ENCODE measurements at places on chromosomes 7 and 10.

- DNase-seq: no peak
Observed at GRCh38 chr7:81811956-81812865, 42.4 kb upstream of the HGF start.

DNA sequence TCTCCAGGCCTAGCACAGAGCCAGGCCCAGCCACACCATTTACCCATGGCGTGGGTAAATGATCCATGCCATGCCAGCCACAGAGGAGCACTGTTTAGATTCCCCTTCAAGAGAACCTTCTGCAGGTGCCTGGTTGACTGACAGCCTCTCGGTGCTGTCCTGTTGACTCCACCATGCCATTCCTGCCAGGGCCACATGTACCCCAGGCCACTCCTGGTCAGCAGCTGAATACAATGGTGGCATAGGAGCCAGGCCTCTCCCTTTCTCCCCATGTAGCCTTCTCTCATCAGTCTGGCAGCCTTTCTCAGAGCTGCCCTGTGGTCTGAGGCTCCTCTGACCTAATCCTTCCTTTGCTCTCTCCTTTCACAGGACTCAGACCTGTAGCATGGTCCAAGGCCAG is 39.2 kb upstream of the GPAM start:
- DNase-seq: no peak

DNA sequence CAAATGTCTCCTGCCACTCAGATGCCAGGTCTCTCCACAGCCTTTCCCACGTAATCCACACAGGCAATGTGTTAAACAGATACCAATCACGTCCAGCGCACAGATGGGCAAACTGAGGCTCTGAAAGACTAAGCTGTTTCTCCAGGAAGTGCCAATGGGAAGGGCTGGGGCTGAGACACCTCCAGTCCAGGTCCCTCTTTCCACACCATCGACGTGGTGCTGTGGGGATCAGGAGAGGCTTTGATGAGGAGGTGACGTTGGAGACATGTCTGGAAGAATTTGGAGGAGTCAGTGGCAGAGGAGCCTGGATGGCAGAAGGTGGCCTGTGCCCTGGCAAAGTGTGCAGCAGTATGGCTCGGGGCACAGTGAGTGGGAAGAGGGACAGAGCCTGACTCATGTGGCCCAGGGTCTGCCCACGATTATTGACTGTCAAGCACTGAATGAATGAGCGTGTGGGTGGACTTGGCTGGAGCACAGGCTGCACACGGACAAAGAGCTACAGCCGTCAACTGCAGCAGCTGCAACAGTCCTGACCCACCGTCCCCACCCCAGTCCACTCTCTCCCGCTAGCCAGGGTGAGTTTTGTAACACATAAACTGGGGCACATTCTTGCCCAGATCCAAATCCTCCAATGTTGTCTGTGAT is 40.8 kb upstream of the HSPA12A start:
- DNase-seq: no peak

DNA sequence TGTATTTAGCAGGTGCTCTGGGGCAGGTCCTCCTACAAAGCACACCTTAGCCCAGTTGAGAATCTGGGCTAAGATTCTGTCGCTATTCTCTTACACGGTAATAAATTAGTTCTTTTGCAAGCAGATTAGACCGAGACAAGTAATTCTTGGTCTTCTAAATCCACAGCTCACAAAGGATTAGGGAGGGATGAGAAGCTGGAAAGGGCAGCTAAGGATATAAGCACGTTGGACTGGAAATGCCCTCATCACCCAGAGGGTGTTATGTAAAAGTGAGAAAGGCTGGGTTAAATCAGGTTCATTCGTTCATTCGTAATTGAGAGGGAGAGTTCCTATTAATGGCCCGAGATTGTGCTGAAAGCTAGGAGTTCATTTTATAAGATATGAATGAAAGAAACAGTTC is 41.8 kb downstream of the PFKFB3 start:
- no peak for DNase-seq

GRCh38 chr10:93947055-93947454 is 46.7 kb upstream of the PLCE1 start:
- no peak for DNase-seq

DNA sequence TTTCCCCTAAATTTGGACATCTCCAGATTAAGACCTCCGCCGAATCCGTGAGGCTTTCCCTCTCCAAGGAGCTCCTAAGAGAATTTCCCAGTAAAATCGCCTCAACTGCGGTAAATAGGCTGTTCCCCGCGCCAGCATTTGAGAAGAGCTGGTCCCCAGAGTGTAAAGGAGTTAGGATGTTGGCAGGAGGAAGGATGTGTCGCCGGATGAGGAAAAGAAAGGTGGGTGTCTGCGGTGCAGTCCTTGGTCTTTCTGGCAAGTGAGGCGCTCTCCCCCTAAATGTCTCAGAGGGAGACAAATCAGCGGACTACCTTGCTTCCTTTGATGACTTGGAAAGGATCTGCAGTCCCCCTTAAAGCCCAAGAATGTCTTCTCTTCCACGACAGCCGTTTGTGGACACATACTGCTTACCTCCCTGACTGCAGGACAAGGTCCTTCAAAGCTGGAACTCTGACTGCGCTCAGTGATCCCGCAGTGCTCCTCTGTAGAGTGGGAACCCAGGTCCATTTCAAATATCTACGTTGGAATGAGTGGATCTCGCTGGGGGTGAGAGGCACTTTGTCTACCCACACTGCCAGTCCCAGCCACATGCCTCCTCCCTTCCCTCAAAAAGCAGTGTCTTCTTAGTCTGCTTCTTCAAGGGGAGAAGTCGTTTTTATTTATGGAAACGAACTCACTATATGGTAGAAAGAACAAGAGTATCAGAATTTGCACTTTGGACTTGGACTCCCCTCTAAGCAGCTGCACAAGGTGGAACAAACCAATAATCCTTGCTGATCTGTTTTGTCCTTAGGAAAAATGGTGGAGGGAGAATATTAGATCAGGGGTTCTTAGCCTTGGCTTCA is 1.1 kb upstream of the DLG5 start:
- no peak for DNase-seq

DNA sequence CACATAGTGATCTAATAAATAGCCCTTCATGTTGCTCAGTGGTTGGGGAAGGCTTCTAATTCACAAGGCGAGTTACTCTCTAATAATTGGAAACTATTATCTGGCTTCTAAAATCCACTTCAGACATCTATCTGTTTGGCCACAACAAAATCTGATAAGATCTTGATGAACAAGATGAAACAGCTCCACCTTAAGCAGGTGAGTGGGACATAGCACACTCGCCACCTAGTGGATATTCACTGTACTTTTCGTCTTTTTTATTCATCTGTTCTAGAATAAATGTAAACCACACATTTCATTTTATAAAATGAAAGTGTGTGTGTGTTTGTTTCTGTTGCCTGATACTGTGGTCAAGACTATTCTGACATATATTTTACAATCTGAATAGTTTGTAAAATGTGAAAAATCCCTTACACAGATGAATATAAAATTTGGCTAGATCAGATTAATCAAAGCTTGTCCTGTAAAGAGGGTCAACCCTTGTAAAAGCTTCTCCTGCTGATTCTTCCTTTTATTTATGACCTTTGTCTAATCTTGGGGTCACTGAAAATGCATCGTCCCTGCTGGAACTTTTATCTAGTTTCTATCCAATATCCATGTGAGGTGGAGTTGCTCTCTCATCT is 26.5 kb upstream of the CNTNAP2 start:
- DNase-seq: no peak

DNA sequence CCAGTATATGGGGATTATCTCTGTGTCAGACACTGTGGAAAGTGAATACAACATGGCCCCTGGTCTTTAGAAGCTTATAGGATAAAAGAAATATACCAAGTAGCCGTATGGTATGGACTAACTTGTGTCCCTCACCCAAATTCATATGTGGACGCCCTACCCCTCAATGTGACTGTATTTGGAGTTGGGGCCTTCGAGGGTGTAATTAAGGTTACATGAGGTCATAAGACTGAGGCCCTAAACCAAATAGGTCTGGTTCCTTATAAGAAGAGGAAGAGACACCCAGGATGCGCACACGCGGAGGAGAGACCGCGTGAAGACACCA is 36.3 kb downstream of the ASB13 start:
- no peak for DNase-seq

DNA sequence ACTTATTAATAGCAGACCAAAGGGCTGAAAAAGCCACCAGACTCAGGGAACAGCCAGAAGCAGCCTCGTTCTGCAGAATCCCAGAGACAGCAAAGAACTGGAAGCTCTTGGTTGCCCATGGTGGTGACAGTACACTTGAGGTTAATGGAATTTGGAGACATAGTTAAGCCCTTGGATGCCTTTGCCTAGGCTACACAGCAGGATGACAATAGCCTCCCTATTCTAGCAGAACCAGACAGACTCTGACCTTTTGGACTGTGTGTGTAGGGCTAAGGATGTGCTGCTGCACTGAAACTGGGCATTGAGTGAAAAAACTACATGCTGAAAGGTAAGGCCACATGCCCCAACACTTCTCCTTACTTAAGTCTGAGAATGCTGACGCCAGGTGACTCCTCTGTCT is 22.7 kb downstream of the OTUD1 start:
- no peak for DNase-seq

DNA sequence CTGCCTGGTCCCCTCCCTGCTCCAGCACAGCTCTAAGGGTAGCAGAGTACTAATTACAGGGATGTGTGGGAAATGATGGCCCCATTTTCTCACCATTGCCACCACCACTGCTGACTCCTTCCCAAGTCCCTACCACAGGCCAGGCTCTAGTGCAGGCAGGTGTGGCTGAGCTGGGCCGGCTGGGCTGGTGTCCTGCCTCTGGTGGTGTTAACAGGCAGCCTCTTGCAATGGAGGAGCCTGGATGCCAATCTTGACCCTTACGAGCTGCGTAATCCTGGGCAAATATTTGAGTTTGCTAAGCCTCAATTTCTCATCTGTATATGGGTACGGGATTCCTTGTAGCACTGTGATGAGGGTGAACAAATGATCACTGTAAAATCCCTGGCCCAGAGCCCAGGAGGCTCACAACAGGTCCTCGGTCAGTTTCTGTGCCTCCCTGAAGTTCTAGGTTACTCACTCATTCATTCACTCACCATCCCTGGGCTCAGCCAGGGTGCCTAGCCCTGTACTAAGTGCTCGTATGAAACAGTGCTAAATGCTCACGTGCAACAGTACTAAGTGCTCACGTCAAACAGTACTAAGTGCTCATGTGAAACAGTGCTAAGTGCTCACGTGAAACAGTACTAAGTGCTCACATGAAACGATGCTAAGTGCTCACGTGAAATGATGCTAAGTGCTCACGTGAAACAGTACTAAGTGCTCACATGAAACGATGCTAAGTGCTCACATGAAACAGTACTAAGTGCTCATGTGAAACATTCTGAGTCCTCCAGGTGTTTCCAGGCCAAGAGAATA is 2.3 kb upstream of the FZD9 start:
- DNase-seq: no peak

- no peak for DNase-seq
Observed at GRCh38 chr10:11586170-11586569, 25.3 kb downstream of the USP6NL start.

- DNase-seq: no peak
Observed at GRCh38 chr10:44476409-44477045, 91.6 kb upstream of the CXCL12 start.

- no peak for DNase-seq
Observed at GRCh38 chr7:92808006-92808405, 28.4 kb downstream of the CDK6 start.

All from effector CD8-positive, alpha-beta T cell (primary cell).